ENCODE measurements at places on chromosomes 3 and 15. TPM values are rescaled to one million over a fixed set of nuclear protein-coding genes. Genes with fewer than 3 reads are reported as not detected.

DNA sequence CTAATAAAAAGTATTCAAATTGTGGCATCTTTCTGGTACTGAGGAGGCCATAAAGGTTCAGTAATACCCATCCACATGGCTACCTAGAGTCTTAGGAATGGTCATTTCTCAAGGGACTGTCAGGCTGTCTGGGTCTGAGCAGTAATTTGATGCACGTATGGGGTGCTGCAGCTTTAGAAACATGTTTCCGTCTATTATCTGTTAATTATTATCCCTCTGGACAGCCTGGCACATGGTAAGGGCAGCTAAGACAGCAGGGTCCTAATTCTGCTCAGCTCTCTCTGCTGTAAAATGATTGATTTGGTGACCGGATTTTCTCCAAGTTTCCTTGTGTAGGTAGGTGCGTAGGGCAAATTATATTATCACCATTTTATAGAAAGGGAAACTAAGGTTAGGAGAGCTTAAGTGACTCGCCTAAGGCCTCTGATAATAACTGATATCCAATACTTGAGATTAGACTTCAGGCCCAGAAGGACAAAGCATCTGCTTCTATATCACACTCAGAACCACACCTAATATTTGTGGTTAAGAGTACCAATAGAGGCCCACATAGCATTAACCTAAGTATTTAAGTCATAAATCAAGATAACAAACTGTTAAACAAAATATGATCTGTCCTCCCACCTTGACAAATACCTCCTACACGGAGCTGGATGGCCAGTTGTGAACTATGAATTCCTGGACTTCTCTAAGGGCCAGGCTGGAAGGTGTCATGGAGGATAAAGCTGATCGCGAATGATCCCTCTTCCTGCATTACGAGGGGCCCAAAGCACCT lies 2.9 kb upstream of the RAP2B start:
- no peak for DNase-seq

MAPKBP1 gene
- total RNA-seq = 23.7 TPM

ZNF35 gene
- total RNA-seq = 4.4 TPM

GRCh38 chr3:164612751-164613150 lies 465.5 kb downstream of the SI start:
- no peak for DNase-seq

- no peak for DNase-seq
Observed at GRCh38 chr3:193481436-193481835, 73.3 kb downstream of the ATP13A4 start.

Data from ovary (tissue), 10 donors.